ENCODE measurements at places on chromosomes 3 and 15.

GRCh38 chr3:36461597-36461996 lies 81.3 kb downstream of the STAC start:
- no peak for DNase-seq
- no peak overlapping the region for H3K27ac ChIP-seq
- peaks cover 4% of the 10 kb centered on the region for H3K27me3 ChIP-seq

DNA sequence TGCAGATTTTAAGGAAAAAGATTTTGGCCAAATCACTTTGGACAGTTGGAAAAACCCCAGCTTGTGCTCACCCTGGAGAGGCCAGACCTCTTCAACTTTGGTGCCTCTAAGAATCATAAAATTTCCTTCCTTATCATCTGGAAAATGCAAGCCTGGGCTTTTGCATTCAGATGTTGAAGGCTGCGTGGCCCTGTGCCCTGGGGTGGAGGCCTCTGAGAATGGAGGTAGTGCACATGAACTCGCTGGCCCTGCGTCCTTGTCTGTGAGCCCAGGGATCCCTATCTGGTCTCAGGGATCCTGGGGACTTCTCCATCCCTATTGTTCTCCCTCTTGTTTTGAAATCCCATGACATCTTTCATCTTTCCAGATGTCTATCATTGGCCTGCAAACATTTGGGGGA lies 64.6 kb upstream of the ARNT2 start:
- H3K36me3 ChIP-seq = no peaks in the 10 kb centered on the region
- no peaks in the 10 kb centered on the region for H3K4me1 ChIP-seq
- H3K27ac ChIP-seq = no peak overlapping the region
- DNase-seq = no peak

GRCh38 chr3:127720985-127721935 lies 48.5 kb downstream of the ABTB1 start:
- H3K4me3 ChIP-seq = no peak overlapping the region
- no peak overlapping the region for H3K27ac ChIP-seq
- H3K4me1 ChIP-seq = peaks cover 4% of the 10 kb centered on the region
- H3K36me3 ChIP-seq = peaks cover 2% of the 10 kb centered on the region
- no peaks in the 10 kb centered on the region for H3K27me3 ChIP-seq

GRCh38 chr3:106482451-106482850 lies 613.6 kb upstream of the CBLB start:
- no peak for DNase-seq
- H3K36me3 ChIP-seq = peaks cover 4% of the 10 kb centered on the region
- no peak overlapping the region for H3K27ac ChIP-seq
- no peak overlapping the region for H3K4me3 ChIP-seq
- H3K4me1 ChIP-seq = no peaks in the 10 kb centered on the region

DNA sequence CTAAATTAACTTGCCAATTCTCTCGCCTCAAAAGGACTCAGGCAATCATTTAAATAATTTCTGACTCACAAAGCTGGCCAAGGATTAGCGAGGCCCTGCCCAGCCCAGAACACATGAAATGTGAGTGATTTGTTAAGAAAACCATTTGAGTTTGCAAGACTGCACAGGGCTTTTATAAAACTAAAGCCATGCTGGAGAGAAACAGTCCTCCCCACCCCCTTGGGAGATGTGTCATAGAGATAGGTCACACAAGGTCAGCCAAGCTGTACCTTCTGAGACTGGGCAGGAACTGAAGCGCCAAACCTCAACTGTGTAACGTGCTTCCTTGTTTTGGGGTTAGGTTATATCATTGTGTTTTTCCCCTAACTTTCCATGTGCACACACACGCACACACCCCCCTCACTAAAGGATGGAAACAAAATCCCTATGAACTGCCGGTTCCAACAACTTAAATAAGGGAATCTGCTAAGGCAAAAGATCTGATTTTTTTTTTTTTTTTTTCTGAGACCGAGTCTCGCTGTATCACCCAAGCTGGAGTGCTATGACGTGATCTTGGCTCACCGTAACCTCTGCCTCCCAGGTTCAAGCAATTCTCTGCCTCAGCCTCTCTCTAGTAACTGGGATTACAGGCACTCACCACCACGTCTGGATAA lies 8.1 kb downstream of the SPATA12 start:
- peaks cover 14% of the 10 kb centered on the region for H3K4me1 ChIP-seq
- H3K4me3 ChIP-seq = peak overlapping the region; percentile 61
- H3K27me3 ChIP-seq = peaks cover 14% of the 10 kb centered on the region
- peak; percentile 55 for DNase-seq
- no peaks in the 10 kb centered on the region for H3K36me3 ChIP-seq

DNA sequence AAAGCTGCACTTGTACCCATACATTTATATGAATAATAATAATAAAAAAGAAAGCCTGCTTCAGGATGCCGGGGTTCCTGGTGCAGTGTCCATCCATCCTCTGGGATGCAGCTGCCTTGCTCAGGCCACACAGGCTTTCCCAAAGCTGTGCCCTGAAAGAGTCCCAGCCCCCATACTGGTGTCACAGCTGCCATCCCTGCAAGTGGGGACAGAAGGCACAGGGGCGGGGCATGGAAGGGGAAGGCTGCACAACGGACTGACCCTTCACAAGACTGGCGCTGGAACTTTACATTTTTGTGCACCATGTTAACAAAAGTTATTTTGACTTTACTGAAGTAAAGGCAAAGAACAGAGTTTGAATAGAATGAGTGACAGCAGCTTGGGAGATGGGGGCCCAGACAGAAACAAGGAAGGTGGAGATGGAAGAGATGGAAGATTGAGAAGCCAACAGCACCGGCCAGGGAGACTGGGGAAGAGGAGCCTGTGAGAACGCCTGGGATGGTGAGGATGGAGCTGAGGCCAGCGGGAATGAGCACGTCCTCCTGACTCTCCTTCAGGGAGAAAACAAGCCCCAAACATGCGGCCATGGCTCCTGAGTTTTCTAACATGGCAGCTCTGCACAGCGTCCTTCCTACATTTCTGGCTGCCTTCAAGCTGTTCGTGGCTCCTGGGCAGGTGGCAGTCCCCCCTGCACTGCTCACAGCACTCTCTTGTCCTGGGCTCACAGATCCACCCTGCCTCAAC lies 73.1 kb downstream of the ABTB1 start:
- peaks cover 15% of the 10 kb centered on the region for H3K4me1 ChIP-seq
- H3K4me3 ChIP-seq = no peak overlapping the region
- H3K27me3 ChIP-seq = no peaks in the 10 kb centered on the region

GRCh38 chr3:160921020-160921635 lies 165.1 kb downstream of the PPM1L start:
- H3K27ac ChIP-seq = no peak overlapping the region
- no peaks in the 10 kb centered on the region for H3K27me3 ChIP-seq
- DNase-seq = no peak
- H3K36me3 ChIP-seq = no peaks in the 10 kb centered on the region
- H3K4me1 ChIP-seq = no peaks in the 10 kb centered on the region

DNA sequence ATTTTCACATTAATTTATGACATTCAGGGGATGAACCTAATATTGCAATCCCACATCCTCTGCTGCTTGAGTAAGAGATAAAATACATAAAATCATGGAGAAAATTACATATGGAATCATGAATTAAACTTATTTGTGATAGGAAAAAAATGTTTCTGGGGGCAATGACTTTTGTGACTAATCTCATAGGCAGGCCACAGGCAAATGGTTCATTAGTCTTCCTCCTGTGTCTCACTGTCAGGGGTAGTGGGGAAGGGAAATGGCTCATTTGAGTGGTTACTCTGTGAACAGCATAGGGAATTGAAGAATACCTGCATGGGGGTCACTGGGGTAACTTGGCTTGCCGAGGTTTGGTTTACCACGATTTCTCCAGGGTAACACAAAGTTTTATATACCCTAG lies 72.0 kb downstream of the TFG start:
- H3K27ac ChIP-seq = no peak overlapping the region
- H3K36me3 ChIP-seq = no peaks in the 10 kb centered on the region
- no peak for DNase-seq
- no peaks in the 10 kb centered on the region for H3K27me3 ChIP-seq
- H3K4me3 ChIP-seq = no peak overlapping the region

DNA sequence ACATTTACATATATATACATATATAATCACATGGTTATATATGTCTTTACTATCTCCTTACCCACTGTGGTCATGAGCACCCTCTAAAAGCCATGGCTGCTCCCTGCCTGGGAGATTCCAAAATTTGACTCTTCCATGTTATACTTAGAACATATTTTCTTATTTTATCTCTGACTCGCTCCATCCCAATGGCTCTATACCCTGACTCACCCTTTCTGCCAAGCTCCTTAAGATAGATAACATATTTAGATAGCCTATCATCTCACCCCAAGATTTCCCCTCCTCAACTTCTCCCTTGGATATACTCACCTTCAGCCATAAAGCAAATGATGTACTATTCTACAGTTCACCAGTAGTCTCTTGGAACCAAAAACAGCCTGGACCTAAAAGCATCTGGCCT lies 65.1 kb downstream of the CD200R1L start:
- H3K27me3 ChIP-seq = no peaks in the 10 kb centered on the region
- H3K4me1 ChIP-seq = peaks cover 13% of the 10 kb centered on the region
- H3K4me3 ChIP-seq = no peak overlapping the region
- no peak for DNase-seq

DNA sequence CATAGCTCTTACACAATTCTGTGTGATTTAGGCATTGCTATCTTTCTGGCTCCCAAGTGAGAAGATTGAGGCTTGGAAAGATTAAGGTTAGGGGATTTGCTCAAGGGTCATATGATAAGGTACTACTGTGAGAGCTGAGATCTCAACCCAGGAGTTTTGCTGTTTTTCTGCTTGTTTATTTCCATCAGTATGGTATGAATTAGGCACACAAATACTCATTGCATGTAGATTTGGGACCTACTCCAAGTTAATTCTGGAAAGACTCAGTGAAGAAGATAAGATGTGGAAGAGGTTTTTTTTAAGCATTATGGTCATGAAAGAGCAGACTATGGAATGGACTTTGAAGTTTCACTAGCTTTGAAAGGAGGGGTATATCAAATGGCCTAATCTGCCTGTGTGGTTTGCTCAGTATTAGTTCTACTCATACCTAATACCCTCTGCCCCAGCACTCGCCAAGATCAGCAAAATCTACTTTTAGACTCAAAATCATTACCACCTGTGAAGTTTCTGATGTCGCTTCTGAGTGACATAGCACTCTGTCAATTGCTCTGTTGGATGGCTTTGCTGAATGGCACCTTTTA lies 12.5 kb downstream of the MBNL1 start:
- H3K4me1 ChIP-seq = peaks cover 56% of the 10 kb centered on the region
- no peak for DNase-seq
- H3K27ac ChIP-seq = peak overlapping the region; percentile 77
- H3K27me3 ChIP-seq = no peaks in the 10 kb centered on the region
